ENCODE measurements at places on chromosomes 4 and X. TPM values are rescaled to one million over a fixed set of nuclear protein-coding genes. Genes with fewer than 3 reads are reported as not detected.

The NDUFC1 gene
- total RNA-seq = 35.9 TPM

The GPRASP1 gene
- total RNA-seq = 5.9 TPM

The FAT4 gene
- not detected for total RNA-seq

The CLDN24 gene
- not detected for total RNA-seq

The RELL1 gene
- total RNA-seq = 1.0 TPM

The CLIC2 gene
- 0.44 TPM for total RNA-seq

DNA sequence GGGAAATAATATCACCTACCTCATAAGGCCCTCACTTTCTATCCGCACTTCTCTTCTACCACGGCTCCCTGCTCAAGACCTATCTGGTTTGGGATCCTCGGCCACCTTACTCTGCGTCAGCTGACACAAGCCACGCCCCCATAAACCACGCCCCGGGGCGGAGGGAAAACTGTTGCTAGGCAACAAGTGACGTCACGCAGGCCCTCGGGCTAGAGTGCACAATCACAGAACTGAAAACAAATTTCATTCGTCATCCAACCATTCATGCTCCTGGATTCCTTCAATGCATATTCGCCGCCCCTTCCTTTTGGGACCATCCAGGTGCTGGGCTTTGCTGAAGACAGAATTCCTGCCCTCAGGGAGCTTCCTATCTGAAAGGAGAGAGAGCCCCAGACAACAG lies 66.3 kb downstream of the SMC1A start:
- H3K36me3 ChIP-seq = no peaks in the 10 kb centered on the region
- H3K27ac ChIP-seq = no peak overlapping the region
- DNase-seq = no peak
- H3K27me3 ChIP-seq = no peaks in the 10 kb centered on the region

DNA sequence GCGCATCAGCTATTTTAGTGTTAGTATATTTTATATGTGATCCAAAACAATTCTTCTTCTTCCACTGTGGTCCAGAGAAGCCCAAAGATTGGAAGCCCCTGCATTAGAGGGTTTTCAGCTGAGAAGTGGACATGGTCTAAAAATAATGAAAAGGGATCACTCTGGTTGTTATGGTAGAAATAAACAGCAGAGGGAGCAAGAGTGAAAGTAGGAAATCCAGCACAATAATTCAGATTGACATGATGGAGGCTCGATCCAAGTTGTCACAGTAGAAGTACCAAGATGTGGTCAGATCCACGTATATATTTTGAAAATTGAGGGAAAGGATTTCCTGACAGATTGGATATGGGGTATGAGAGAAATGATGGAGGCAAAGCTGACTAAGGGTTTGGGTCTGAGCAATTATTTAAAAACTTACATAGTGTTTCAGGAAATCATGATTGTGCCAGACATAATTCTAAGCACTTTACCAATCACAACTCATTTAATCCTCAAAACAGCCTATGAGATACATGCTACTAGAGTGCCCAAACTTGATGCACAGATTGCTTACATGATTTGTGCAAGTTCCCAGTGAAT lies 17.0 kb upstream of the TMEM144 start:
- H3K36me3 ChIP-seq = no peaks in the 10 kb centered on the region
- no peaks in the 10 kb centered on the region for H3K27me3 ChIP-seq
- H3K27ac ChIP-seq = no peak overlapping the region
- no peak overlapping the region for H3K4me3 ChIP-seq
- H3K4me1 ChIP-seq = no peaks in the 10 kb centered on the region

DNA sequence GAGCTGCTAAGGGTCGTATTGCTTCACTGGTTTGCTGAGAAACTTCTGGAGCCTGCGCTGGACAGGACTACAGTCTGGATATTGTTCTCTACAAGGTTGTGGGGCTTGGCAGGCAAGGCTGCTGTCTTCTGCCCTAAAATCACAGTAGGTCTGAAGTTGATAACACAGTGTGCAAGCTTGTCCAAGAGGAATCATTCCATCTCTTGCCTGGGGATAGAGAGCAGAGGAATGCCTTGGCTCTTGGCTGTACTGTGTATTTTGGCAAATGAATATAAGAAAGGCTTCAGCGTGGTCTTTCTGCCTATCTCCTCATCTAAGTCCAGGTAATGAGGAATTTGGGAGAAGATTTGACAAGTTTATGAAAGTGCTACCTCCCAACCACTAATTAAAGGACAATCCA lies 9.4 kb upstream of the RASL11B start:
- H3K4me3 ChIP-seq = no peak overlapping the region
- peaks cover 9% of the 10 kb centered on the region for H3K27me3 ChIP-seq
- H3K4me1 ChIP-seq = no peaks in the 10 kb centered on the region
- H3K27ac ChIP-seq = no peak overlapping the region
- DNase-seq = no peak
- H3K36me3 ChIP-seq = no peaks in the 10 kb centered on the region

DNA sequence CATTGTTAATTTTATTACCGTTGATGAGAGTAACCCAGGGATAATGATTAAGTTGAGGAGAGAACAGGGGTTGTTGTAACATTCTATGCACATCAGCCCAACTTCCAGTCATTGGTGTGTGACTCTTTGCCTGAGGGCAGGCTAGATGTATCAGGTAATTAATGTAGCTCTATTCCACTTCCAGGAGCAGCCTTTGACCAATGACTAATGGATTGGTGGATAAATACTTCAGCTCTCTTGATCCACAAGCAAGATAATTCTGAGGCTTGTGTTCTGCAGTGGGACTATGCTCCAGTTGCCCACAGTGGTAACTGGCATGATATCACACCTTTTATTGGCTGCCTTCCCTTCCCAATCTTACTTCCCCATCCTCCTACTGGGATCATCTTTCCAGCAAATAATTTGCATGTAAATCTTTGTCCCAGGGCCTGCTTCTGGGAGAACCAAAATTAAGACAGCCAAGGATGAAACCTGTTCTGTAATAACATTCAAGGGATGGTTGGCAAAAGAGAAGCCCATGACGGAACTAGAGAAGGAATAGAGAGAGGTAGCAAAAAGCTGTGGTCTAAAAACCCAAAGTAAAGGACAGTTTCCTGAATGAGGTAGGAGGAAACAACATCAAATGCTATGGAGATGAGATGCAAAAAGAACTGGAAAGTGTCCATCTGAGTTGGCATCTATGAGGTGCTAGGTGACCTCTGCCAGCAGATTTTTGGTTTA lies 241.4 kb upstream of the RPS6KA3 start:
- H3K27me3 ChIP-seq = peaks cover 1% of the 10 kb centered on the region
- H3K4me3 ChIP-seq = no peak overlapping the region
- no peak for DNase-seq
- H3K27ac ChIP-seq = no peak overlapping the region
- no peaks in the 10 kb centered on the region for H3K4me1 ChIP-seq

GRCh38 chr4:114807759-114808404 lies 209.3 kb downstream of the UGT8 start:
- DNase-seq = peak; percentile 15
- no peak overlapping the region for H3K4me3 ChIP-seq
- H3K4me1 ChIP-seq = no peaks in the 10 kb centered on the region

- no peaks in the 10 kb centered on the region for H3K27me3 ChIP-seq
- DNase-seq = no peak
- H3K36me3 ChIP-seq = no peaks in the 10 kb centered on the region
Measured at GRCh38 chrX:13538414-13538813, 31.0 kb upstream of the EGFL6 start.

DNA sequence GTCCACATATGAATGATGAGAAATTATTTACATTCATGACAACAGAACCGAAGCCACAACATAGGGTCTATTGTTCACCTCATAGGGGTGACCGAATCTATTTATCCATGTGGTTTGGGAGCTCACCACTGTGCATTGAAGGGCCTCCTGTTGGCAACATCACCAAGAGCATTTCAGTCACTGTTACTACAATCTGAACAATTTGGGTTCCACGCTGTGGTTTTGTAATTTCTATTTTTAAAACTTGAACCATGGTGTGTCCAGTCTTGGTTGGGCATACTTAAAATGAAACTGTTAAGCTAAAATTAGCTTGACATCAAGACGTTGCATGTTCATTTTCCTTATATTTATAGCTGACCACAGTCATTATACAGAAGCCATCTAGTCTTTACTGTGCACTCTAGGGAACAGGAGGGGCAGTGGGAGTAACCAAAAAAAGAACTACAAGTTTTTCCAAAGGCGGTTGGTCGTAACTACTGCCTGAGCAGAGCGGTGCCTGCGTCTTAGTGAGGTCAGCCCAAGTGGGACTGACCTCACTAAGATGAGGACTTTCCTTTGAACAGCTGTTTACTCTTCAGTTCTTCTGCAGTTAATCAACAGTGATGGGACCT lies 192.1 kb downstream of the SPRY1 start:
- no peak overlapping the region for H3K4me3 ChIP-seq
- H3K4me1 ChIP-seq = peaks cover 14% of the 10 kb centered on the region
- no peak overlapping the region for H3K27ac ChIP-seq
- no peaks in the 10 kb centered on the region for H3K27me3 ChIP-seq
- H3K36me3 ChIP-seq = no peaks in the 10 kb centered on the region

DNA sequence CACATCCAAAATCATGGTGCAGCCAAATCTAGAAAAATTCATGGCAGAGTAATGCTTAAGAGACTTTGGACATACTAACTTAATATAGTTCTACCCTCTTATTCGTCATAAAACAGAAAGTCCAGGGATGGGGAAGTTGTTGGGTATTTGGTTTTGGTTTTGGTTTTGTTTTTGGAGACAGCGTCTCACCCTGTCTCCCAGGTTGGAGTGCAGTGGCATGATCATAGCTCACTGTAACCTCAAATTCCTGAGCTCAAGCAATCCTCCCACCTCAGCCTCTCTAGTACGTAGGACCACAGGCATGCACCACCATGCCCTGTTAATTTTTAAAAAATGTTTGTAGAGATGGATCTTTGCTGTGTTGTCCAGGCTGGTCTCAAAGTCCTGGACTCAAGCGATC lies 271.8 kb upstream of the TENM3 start:
- H3K4me1 ChIP-seq = peaks cover 9% of the 10 kb centered on the region
- no peak for DNase-seq

DNA sequence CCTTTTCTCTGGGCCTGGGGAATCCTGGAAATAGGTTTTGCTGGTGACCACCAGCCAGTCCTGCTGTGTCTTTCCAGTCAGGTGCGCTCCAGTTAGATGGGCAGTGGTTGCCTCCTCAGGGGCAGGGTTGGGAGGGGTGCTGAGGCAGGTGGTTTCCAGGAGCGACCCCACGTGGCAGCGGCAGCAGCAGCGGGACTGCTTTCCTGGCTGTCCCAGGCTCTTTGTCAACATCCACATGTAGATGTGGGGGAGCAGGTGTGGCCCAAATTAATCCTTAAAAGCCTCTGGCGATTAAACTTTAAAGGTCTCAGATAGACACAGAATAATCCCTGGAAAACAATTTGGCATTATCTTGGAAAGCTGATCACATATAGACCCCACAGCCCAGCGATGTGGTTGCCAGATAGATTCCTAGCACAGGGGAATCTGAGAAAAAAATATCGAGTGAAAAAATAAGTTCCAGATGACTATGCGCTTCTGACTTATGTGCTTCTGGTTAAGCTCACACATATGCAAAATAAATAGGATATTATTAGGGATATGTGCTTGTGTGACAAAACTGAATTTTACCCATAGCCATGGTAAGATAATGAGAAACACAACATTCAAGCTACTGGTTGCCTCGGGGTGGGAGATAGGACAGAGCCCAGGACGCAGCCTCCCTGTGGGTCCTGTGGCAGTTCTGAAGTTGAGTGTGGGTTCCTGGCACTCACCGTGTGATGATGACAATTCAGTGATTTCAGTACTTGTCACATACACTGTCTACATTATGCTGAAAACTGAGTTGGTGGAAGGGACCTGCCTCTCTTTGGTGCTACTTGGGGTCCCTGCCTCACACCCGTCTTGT lies 336.4 kb downstream of the ARHGAP10 start:
- H3K36me3 ChIP-seq = no peaks in the 10 kb centered on the region
- no peak for DNase-seq
- no peak overlapping the region for H3K27ac ChIP-seq
- H3K4me1 ChIP-seq = no peaks in the 10 kb centered on the region
- H3K4me3 ChIP-seq = no peak overlapping the region

- H3K36me3 ChIP-seq = no peaks in the 10 kb centered on the region
- peaks cover 13% of the 10 kb centered on the region for H3K27me3 ChIP-seq
- H3K4me3 ChIP-seq = no peak overlapping the region
- no peaks in the 10 kb centered on the region for H3K4me1 ChIP-seq
- no peak for DNase-seq
Measured at GRCh38 chr4:73525611-73526010, 44.1 kb downstream of the AFM start.

- H3K4me3 ChIP-seq = no peak overlapping the region
- DNase-seq = no peak
- H3K4me1 ChIP-seq = no peaks in the 10 kb centered on the region
- no peaks in the 10 kb centered on the region for H3K27me3 ChIP-seq
- no peaks in the 10 kb centered on the region for H3K36me3 ChIP-seq
Measured at GRCh38 chrX:2183193-2183725, 317.5 kb downstream of the DHRSX start.

DNA sequence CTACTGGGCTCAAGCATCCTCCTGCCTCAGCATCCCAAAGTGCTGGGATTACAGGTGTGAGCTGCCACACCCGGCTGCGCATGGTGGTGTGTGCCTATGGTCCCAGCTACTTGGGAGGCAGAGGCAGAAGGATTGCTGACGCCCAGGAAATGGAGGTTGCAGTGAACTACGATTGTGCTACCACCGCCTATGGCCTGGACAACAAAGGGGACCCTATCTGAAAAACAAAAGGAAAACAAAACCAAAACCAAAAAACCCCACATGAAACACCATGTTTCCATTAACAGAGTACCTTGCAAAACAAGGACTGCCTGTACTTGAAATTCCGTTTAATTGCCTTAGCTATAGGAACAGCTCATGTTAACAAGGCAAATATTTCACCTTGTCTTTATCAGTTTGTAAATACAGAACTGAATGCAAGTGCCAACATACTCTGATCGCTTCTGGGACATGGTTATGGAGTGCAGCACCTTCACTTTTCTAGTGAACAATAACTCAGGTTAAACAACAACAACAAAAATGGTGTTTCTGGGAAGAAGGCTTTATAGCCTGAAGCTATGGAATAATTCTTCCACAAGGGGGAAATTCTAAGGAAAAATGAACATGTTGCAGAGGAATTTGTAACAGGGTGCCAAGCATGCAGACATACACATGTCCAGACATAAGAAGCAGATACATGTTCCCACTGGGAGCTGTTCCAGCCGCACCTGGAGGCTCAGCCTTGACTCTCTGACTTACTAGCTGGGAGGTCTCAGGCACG lies 73.2 kb upstream of the STS start:
- H3K4me3 ChIP-seq = no peak overlapping the region
- DNase-seq = no peak
- H3K36me3 ChIP-seq = peaks cover 22% of the 10 kb centered on the region

DNA sequence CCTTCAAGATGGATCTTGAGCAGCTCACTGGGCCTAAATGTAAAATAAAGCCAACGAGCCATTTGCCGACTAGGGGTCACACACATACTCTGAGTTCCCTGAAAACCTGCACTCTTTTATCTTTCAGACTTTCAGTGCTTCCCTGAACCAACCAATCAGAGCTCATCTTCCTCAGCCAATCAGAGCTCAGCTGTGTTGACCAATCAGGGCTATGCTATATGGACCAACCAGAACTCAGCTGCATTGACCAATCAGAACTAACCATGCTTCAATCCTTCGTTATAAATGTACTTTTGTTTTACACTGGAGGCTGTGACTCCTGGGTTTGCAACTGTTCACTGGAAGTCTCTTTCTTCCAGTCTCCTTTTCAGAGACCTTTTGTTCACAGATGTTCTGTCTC lies 19.3 kb downstream of the SLC25A53 start:
- H3K27ac ChIP-seq = no peak overlapping the region
- peaks cover 7% of the 10 kb centered on the region for H3K36me3 ChIP-seq
- no peak for DNase-seq
- H3K4me1 ChIP-seq = peaks cover 19% of the 10 kb centered on the region

- H3K4me1 ChIP-seq = peaks cover 11% of the 10 kb centered on the region
- no peak for DNase-seq
- H3K36me3 ChIP-seq = no peaks in the 10 kb centered on the region
- H3K27me3 ChIP-seq = no peaks in the 10 kb centered on the region
Measured at GRCh38 chrX:18961686-18962085, 22.2 kb downstream of the PHKA2 start.

Data from activated B cell treated with CpG ODN at 0.5 μM for 24 hours (primary cell).